ENCODE measurements at places on chromosomes 13 and 19.

DNA sequence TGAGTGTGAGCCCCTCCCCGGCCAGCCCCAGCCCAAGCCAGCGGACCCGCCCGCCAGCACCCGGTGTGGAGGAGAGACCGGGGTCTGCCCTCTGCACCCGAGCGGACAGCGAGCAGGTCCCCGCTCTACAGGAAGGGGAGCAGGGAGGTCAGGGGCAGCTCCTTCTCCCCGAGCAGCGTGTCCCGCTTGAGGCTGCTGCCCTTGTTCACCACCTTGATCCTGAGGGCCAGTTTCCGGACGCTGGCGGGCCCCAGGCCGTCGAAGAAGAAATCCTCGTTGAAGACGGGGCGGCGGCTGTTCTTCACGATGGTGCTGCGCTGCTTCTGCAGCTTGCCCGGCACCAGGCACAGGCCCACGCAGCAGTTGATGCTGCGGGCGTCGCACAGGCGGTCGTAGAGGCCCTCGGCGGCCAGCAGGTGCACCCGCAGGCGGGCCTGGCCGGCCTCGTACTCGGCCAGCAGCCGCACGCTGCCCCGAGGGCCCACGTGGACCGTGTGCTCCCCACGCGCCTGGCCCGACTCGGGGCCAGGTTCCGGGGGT is 1.9 kb downstream of the C2CD4C start:
- DNase-seq: no peak

DNA sequence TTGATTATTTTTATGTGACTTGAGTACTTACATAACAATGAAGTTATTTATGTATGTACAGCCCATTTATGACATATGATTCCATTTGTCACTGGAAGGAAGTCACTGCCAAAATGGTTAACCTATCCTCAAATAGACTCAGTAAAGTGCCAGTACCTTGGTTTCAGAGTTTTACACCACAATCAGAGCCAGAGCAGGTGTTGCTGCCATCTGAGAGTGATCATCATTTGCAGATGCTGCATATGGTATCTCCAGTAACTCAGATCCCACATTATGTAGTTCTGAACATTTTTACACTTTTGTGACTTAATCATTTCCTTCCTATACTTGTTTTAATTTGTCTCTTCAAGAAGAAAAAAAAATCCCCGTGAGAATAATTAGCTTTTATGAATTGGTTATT is 313.3 kb downstream of the HS6ST3 start:
- no peak for DNase-seq

DNA sequence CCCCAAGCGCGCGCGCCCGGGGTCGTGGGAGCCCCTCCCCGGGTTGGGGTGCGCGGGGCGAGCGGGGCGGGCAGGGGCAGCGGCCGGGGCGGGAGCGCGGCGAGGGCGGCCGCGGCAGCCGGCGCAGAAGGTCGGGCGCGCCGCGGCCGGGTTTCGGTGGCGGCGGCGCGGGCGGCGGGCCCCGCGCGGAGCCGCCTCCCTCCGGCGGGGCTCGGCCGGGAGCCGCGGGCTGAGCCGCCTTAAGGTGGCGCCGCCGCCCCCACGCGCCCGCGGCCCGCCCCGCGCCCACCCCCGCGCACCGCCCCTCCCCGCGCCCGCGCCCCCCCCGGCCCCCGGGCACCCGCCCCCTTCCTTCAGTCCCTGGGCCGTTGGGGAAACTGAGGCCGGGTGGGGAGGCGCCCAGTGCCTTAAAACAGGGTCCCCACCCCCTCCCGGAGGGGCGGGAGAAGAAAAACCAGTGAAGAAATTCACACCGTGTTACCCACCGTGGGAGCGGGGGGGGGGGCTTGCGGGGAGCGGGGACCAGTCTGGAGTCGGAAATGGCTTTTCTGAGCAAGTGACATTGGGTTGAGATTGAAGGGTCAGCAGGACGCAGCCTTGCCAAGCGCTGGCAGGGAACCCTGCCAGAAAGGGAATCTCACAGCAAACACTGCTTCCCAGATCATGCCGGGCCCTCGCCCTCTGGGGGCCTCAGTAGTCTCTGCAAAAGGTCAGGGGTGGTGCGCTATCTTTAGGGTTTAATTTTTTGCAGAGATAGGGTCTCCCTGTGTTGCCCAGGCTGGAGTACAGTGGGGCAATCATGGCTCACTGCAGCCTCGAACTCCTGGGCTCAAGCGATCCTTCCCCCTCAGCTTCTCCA is at the start of gene TLE2:
Gene TLE2 (minus strand): TSS at position 216 of the 859 bp plus-strand sequence. CDS start 376 bp downstream, outside the sequence.
- no peak for DNase-seq

DNA sequence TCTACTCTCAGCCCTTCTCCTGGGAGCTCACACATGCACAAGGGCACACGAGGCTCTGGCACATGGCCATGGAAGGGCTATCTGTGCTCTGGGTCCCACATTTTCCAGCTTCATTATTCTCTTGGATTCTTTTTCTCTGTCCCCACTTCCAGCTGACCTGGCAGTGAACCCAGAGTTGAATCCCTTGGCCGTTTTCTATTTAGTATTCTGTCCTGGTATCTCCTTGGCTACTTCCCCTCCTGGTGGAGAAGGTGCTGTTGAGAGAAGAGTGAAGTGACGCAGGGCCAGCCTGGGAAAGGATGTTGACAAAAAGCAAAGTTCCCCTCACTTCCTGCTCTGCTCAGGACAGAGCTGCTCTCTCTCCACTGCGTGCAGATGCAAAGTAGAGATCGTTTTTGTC is 303.1 kb downstream of the IRS2 start:
- DNase-seq: no peak

GRCh38 chr19:49844138-49845095 is 6.5 kb upstream of the PTOV1 start:
- DNase-seq: no peak

DNA sequence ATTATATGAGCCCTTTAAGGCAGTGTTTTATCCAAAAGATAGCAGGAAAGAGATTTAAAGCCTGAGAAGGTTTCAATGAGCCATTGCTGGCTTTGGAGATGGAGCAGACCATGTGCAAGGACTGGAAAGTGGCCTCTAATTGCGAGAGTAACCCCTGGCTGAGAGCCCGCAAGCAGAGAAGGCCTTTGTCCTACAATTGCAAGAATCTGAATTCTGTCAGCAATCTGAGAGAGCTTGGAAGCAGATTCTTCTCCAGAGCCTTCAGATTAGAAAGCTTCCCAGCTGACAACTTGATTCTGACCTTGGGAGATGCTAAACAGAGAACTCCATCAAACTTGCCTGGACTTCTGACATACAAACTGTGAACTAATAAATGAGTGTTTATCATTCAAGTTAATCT is 528.7 kb upstream of the KLF12 start:
- DNase-seq: no peak

GRCh38 chr13:102580552-102581169 is 16.1 kb upstream of the TPP2 start:
- peak; percentile 49 for DNase-seq

DNA sequence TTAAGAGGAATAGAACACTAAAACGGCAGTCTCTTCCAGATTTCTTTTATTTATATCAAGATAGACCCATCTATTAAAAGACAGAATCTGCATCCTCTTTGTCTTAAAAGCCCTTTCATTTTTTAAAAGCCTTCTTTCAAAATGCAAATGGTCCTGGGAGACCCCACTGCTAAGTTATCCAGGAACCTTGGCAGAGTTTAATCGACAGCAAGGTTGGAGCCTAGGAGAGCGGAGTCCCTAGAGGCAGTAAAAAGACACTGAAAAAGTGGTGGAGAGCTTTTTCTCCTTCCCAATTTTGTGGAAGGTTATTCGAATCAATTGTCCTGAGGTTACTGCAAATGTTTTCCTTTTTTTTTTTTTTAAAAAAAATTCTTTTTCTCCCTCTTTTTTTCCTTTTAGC is 294.7 kb downstream of the NALCN start:
- no peak for DNase-seq

DNA sequence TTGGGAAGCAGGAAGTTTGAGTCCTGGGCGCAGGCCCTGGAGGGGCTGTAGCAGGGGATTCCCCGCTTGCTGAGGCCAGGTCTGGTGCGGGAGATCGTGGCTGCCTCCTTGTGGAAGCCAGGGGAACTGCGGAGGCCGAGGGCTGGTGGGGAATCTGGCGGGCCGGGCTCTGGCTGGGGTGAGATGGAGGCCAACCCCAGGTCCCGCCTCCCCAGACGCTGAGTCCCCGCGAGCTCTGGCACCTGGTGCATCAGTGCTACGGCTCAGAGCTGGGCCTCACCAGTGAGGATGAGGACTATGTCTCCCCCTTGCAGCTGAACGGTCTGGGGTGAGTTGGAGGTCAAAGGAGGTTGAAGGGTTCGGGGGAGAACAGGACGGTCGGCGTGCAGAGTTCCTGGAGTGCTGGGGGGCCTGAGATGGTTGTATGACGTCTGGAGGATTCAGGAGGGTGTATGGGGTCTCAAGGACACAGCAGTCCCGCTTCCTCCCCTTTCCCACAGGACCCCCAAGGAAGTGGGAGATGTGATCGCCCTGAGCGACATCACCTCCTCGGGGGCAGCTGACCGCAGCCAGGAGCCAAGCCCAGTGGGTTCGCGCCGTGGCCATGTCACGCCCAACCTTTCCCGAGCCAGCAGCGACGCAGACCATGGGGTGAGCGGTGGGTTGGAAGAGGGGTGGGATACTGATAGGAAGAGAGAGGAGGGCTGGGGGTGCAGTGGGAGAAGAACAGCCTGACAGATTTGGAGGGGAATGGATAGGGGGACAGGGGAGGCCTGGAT is 13.1 kb downstream of the GRAMD1A start:
- DNase-seq: peak; percentile 84

- DNase-seq: no peak
Measured at GRCh38 chr13:37409756-37410155, 188.8 kb downstream of the POSTN start.

- DNase-seq: peak; percentile 32
Measured at GRCh38 chr13:20193162-20193906, 596 bp upstream of the GJB2 start.

DNA sequence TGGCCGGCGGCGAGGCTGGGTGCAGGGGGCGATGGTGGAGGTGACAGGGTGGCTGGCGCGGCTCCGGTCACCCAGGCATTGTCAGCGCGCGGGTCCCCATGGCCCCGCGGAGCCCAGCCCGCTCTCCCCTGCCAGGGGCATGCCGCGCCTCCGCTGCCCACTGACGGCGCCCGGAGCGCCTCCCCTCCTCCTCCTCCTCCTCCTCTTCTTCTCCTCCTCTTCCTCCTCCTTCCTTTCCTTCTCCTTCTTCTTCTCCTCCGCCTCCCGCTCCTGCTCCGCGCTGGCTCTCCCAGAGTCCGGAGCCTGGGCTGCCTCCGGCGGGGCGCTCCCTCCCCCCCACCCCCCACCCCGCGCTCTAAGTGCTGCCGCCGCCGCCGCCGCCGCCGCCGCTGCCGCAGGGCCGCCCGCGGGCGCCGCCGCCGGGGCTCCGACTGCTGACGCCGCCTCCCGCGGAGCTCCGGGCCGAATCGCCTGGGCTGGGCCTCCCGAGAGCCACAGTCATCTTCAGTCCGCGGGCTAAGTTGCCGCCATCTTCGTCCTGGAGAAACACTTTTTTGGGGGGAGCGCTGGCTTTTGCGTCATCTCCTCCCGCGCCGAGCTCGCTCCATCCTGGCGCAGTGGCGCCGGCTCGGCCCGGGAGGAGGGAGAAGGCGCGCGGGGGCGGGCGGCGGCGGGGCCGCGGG is 348.3 kb downstream of the LIG4 start:
- DNase-seq: no peak

DNA sequence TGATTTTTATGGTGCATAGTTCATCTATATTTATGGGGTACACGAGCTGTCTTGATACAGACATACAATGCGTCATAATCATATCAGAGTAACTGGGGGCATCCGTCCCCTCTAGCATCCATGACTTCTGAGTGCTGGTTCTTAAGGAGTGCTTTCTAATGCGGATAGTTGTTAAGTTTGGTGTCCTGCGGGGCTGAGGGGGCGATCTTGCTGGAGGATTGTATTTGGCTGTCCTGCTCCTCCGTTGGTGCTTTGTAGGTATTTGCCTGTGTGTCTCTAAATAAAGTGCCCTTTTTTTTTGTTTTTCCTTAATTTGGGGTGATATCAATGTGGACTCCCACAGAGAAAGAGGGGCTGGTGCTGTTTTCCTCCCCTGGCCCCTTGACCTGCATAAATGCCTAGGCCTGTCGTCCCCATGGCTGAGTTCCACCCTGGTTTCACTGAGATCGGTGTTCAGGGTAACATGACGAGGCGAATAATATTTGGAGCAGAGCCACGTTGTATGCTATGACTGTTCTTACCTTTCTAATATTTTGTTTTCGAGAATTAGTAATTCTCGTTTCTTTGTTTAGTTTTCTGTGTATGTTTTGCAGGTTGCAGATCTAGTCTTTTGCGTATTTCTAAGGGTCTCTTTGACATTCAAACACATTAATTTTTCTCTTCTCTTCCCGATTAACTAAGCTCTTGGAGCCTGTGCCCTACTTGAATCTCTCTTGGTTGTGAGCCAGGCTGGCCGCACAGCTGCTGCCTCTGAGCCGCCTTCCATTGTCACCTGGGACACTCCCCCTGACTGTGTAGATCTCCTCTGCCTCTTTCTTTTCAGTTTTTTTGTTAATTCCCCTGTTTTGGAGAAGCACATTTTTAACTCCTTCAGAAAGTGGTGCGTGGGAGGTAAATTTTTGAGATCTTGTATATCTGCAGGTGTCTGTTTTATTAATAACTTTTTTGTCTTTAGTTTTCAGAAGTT is 100.3 kb downstream of the ARHGEF7 start:
- DNase-seq: no peak

DNA sequence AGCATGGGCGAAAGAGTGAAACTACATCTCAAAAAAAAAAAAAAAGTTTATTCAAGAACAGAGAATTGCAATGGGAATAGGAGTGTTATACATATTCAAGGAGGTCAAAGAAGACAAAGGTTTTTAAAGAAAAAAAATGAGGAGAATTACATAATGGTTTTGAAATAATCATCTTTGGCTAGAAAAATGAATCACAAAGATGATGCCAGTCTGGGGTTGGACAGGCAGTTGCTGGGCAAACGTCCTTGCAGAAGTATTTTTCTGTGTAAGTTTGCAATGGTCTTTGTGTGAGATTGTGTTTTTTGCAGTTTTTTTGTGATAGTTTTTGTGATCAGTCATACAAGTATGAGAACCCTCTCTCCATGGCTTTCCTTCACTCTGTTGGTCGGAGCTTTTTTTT is 23.7 kb downstream of the LYPD3 start:
- no peak for DNase-seq

- no peak for DNase-seq
Measured at GRCh38 chr19:28869459-28869858, 343.5 kb downstream of the UQCRFS1 start.

DNA sequence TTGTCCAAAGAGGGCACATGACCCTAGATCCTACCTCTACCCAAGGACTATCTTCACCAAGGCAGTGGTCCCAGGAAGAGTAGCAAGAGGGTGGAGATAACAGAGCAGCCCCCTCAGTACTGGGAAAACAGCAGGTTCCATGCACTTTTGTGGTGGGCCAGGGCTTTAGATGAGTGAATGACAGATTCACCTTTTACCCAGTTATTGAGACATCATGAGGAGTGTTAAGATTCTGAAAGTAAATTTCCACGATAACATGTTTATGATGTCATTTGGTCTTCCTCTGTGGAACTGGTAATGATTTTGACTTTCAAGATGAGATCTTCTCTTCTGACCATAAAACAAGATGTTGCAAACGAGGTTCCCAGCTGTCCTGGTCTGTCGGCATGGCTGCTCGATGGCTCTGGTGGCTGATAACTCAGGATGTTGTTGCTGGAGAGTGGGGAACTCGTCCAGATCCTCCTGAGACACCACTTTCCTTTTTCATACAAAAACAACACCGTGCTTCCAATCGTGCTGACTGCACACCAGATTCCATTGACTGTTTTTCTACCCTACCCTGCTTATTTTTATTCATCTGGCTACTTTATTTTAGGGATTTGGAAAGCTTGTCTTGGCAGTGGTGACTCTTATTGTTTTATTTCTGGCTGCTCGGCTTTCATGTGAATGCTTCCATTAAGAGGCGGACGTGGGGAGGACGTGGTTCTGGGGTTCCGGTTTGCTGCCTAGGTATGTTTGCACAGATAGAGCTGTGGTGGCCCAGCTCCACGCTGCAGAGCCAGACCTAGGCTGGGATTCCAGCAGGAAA is 88.5 kb downstream of the LRCH1 start:
- no peak for DNase-seq

Data from activated naive CD4-positive, alpha-beta T cell treated with anti-CD3 and anti-CD28 coated beads, Interleukin-2, amount 10 ng/mL, durations not matched to agents 7 days and 5 days (primary cell).